ENCODE measurements at places on chromosomes 1 and 21. TPM values are rescaled to one million over a fixed set of nuclear protein-coding genes. Genes with fewer than 3 reads are reported as not detected.
A peak's percentile ranks its signal among the peaks of the same experiment; 100 is the strongest.

SPRR2A gene
- not detected for total RNA-seq

S100A3 gene
- 6.5 TPM for total RNA-seq

TNFRSF4 gene
- 0.59 TPM for total RNA-seq

OR2L3 gene
- total RNA-seq: not detected

KDF1 gene
- total RNA-seq: not detected

LCE3D gene
- total RNA-seq: not detected

C1orf52 gene
- 27.1 TPM for total RNA-seq

LMX1A gene
- total RNA-seq: not detected

CSMD2 gene
- 0.55 TPM for total RNA-seq

DNA sequence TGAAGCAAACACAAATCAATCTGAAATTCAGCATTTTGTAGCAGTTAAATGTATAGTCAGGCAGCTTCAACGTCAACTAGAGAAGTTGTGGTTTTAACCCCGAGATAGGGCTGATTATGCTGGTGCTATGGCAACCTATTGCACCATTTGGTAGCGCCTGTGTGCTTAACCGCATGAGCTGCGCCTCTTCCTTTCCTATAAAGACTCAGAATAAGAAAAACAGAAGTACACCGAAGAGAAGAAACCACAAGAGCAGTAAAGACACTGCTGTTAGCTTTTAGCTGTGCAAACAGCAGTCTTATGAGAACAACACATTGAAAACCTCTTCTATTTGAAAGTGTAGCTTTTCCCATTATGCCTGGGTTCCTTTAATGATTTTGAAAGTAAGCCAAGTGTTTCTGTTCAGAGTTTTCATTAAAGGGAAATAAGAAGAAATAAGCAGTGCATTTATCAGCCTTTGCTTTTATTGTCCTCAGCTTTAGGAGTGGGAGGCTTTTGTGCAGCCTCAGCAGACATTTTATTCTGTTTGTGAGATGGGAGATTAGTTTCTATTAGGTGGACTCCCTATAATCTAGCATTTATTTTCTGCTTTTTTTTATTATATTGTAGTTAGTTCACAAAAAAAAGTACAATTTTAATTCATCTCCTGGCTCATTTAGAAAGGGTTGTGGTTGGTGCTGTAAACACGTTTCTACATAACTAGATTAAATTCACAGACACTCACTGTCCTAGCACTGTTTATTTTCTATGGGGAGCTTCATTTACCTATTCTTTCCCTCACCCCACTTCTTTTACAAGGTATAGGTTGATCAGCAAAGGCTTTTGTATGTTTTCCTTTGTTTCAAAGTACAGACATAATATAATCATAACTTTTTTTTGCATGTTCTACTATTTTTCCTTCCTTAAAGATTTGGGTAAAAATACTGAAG is 43.3 kb downstream of the PTPRC start:
- DNase-seq: no peak

DNA sequence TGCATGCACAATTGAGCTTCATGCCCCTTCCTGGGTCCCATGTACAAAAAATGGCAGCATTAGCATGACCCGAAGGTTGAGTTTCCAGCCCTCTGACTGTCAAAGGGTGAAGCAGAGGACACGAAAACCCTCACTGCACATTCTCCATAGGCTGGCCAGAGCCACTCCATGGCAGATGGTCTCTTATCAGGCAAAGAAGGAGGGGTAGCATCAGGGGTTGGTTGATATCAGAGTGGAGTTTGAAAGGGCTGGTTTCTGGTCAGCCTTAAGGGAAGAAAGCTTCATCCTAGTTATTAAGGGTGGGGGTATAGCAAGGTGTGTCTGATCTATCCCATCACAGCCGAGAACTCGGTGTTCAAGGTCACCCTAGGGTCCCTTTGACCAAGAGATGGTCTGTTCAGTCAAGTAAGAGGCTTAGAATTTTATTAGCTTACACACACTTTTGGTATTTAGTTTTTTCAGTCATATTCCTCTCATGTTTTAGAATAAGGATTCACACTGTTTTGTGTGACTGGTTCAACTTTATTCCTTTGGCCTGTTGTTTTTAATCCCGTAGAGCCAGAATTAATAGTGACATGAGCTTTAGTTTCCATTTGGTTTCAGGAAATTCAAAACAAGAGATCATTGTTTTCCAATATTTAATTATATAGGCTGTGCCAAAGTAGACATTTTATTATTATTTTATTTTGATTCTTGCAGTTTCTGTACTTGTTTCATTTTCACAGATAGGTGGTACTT is 199.9 kb upstream of the FMN2 start:
- no peak for DNase-seq

DNA sequence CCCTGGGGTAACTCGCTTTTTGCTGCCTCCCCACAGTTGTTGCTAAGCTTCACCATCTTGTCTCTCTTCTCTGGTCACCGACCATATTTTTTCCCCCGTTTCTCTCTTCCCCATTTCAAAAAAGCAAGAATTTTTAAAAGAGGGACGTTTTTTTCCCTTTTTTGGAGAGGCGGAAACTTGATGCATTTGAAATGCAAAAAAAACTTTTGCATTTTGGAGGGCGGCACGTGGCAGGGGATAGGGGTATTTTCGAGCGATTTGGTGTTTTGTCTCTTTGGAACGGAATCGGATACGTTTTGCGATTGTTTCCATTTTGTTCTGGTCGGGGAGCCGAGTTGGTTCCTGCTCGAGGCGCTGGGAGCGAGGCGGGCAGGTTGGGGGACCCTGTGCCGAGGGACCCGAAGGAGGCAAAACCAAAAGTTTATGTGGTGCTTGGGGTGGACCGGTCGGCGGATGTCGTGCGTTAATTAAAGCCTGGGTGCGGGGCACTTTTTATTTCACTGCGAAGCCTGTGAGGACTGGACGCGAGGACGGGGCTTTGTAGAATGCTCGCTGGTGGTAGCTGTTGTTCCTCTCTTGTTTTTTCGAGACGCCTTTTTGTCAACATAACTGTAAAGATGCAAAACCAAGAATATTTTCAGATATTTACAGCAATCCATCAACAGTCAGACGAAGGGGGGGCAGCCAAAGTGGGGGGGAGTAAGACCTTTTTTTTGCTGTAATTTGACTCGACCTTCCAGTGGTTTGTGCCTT is 884 bp downstream of the H3-3A start:
- no peak for DNase-seq

DNA sequence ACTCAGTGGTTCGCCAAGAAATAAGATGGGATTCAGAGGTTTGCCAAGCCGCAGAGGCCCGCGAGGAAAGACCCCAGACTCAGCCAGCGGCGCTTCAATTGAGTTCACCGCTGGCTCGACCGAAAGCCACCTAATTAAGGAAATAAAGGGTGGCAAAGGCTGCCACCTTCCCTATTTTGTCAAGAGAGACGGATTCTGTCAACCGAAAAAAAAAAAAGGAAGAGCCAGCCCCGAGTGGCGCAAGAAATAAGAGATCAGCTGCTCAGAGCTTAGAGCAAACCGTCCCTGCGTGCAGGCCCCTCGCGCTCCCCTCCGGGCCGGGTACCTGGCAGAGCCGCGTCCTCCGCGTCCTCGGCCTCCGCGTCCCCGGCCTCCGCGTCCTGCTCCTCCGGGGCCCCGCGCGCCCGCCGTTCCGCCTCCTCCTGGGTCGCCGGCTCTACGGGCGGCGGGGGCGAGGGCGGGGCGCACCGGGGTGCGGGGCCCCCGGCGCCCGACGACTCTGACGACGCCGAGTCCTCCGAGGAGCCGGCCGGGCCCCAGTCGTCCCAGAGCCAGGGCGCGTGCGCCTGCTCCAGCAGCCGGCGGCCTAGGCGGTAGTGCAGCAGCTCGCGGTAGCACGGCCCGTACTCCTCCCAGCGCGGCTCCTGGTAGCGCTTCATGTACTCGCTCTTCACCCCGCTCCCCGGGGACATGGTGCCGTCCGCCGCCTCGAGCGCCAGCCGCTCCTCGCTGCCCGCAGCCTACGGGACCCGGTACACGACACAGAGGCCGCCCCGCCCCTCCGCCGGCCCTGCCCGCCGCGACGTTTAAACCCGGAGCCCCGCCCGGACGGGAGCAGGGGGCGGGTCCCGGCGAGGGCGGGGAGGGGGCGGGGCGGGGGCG is 832 bp downstream of the CCSAP start:
- DNase-seq: peak; percentile 93

- DNase-seq: no peak
Measured at GRCh38 chr21:34820051-34820450, 151.3 kb downstream of the CLIC6 start.

- DNase-seq: no peak
Measured at GRCh38 chr1:158819461-158820443, 11.4 kb upstream of the MNDA start.

DNA sequence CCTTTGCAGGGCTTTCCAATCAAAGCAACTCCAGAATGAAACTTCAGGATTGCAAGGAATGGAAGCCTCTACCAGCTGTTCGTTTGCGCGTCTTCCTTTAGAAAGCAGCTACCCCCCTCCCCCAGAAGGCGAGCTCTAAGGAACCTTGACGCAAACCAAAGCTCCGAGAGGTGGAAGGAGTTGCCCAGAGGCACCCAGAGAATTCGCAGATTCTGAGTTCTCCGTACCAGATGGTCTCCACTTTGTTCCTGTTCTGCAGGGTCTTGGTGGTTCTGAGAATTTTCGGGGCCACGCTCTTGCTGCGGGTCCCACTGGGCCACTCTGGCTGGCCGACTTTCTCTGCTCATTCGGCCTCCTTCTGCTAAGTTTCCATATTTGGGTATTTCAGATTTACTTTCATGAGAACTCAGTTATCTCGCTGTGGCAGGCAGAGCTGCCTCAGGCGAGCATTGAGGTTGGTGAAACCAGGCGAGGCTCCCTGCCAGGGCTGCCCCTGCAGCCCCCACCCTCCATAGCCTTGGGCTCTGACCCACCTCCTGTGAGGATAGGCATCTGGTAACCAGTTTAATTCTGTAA is 801 bp downstream of the TRAF5 start:
- DNase-seq: no peak

DNA sequence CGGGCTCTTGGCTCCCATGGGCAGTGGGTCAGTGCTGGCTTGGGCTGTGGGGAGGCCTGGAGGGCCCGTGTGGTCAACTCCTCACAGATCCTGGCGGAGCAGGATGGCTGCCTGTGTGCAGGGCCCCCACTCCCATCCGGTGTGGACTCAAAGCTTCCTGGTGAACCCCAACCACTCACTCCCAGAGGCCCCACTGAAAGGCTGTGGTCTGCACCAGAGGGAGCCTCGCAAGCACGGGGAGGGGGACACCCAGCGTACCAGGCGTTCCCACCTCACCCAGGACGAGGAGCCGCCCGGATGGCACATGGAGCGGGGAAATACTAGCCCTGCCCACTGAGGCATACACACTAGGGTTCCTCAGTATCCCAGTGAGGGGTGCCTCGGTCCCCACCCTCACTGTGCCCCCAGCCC is 75.4 kb upstream of the ACTRT2 start:
- peak; percentile 83 for DNase-seq

- DNase-seq: peak; percentile 77
Measured at GRCh38 chr1:43312663-43313515, 12.1 kb downstream of the TIE1 start.

- DNase-seq: no peak
Measured at GRCh38 chr1:30773722-30774358, 16.3 kb upstream of the LAPTM5 start.

DNA sequence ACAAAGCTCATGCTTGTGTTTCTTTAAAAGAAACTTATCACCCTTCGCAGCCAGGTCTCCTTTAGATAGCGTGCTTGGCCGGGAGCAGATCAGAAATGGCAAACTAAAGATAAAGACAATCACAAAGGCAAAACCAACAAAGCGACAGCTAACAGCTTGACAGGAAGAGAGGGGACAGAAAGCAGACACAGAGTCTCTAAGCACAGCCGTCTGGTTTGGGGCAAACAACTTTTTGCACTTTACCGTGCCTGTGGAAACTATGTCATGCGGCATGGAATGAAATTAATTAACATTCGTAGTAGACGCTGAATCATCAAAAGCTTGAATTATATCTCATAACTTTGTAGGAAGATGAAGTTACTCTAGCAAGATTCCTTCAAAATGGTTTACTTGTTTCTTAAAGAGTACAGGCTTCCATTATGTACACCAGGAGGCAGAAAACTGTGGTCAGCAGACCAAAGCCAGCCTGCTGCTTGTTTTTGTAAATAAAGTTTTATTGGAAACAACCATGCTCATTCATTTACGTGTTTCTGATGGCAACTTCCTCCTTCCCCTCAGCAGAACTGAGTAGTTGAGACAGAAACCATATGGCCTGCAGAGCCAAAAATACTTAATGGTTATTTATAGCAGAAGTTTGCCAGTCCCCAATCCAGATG is 183.2 kb downstream of the KIF26B start:
- no peak for DNase-seq

- no peak for DNase-seq
Measured at GRCh38 chr1:226487921-226488320, 60.6 kb upstream of the STUM start.

GRCh38 chr1:14522077-14522925 is 76.2 kb upstream of the KAZN start:
- no peak for DNase-seq

DNA sequence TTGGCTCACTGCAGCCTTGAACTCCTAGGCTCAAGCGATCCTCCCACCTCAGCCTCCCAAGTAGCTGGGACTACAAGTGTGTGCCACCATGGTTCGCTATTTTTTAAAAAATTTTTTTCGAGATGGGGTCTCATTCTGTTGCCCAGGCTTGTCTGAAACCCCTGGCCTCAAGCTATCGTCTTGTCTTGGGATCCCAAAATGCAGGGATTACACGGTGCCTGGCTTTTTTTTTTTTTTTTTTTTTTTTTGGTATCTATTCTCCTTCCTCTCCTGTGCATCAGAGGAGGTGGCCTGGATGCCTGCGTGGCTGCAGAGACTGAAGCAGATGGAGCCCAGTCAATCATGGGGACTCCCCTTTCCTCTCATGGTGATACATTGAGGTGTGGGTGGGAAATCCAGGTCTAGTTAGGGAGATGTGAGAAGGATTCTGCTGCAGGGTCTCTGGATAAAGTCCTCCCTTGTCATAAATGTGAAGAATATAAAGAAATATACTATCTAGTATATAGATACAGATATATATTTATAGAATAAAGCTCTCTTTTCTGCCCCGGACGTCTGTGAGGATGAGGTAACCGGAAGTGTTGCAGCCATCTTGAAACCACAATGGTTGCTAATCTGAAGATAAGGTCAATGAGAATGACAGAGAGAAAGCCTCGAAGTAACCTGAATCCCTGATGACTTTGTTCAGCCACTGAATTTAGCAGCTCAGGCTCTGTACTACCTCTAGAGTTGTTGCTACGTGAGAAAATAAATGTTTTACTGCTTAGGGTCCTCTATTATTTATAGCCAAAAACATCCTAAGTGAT is 19.5 kb upstream of the RGSL1 start:
- DNase-seq: no peak

DNA sequence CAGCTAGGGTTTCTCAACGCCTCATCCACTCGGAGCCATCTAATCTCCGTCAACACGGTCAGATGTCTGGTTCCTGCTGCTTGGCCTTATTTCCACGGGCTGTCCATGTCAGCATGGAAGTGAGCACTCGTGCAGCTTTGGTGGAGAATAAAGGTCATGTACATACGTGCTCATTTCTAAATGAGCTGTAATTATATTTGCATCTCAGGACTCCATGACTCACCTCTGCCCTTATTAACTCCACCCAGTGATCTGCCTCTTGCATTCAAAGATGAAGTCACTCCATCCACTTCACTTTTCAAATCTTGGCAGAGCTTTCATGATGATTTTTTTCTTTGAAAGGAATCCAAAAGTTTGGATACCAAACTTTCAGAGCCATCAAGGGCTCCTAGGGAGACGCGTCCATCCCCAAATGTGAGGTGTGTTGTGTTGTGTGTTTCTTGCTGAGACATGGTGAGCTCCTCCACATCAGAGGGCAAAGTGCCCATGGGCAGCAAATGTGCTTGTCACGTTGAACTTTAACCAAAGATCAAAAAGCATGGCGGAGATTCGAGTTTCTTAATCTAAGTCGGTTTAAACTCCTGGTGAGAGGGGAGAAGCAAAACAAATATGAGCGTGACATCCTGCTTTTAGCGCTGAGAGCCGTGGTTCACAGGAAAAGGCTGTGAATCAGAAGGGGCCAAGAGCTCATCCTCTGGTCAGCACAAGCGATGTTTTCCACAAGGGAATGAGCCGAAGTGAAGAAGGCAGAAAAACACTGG is 68.6 kb upstream of the ERRFI1 start:
- no peak for DNase-seq
